Suprapubic skin (tissue), 4 donors: ENCODE measurements at places on chromosomes 13 and 19.

- DNase-seq = no peak
Observed at GRCh38 chr13:47519626-47520025, 481.4 kb downstream of the SUCLA2 start.

DNA sequence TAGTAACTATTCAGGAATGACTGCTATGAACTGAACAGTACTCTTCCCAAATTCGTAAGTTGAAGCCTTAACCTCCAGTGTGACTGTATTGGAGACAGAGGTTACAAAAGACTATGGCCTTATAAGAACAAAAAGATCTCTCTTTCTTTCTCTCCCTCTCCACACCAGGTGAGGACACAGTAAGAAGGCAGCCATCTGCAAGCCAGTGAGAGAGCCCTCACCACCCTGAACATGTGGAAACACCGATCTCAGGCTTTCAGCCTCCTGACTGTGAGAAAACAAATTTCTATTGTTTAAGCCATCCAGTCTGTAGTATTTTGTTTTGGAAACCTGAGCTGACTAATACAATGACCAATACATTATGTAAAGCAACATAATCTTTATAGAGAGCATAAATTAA, 888.9 kb downstream of the SLITRK1 start:
- DNase-seq = no peak

- no peak for DNase-seq
Observed at GRCh38 chr13:44493213-44493812, 82.8 kb downstream of the TSC22D1 start.

DNA sequence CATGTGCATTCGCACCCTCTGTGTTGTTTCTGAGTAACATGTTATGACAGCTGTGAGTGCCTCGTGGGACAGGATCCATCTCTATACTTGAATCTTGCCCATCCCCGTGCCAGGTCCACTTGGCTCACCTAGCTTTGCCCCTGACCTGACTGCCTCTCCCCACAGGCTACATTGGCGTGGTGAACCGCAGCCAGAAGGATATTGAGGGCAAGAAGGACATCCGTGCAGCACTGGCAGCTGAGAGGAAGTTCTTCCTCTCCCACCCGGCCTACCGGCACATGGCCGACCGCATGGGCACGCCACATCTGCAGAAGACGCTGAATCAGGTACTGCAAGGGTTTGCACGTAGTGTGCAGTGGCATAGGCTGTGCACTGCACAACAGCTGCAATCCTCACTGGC, 53.2 kb downstream of the TMED1 start:
- DNase-seq = no peak

DNA sequence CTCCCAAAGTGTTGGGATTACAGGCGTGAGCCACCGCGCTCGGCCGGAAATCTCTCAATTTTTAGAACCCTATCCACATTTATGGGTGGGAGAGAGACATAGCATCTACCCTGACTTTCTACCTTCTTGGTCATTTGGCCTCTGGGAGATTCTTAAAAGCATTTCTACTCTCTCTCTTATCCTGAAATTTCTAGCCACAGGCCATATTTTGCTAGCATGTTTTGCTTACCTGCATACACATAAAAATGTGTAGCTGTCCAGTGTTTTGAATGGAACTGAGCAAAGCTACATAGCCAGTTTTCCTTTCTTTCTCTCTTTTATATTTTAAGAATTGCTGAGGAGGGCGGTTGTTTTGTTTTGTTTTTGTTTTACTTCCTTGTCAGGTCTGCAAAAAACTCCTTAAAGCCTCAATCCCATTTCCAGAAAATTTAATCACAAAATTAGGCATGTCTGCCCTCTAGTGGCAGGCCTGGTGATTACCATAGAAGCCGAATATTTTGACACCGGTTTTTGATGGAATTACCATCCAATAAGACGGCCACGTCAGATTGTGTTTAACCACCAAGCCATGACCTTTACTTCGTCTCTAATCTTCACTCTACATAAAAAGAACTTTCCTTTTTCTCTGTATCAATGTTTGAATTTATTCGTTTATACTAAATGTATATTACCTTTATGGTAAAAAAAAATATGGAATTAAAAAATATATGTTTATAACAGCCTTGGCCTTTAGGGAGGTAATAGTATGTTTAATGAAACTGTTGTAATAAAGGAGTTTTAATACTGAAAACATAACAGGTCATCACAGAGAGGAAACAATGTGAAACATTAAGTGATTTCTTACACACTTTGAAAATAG, 34.4 kb upstream of the OXGR1 start:
- peak; percentile 81 for DNase-seq

GRCh38 chr13:110433014-110433413, 125.9 kb downstream of the COL4A2 start:
- no peak for DNase-seq

DNA sequence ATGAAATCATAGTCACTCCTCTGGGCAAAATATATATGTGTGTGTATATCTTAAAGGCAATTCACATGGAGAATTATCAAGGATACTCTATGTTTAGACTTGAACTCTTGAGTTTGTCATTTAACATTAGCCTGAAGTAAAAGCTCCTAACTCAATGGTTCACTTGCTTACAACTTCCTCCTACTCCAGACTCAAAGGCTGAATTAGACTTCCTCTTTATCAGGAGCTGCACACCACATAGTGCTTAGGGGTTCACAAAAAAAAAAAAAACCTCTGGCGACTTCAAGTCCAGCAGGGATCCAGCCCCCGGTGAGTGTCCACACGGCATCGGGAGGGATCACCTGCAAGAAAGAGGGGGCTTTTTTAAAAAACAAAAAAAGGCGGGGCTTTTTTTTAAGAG, 68.2 kb upstream of the LSM14A start:
- no peak for DNase-seq

DNA sequence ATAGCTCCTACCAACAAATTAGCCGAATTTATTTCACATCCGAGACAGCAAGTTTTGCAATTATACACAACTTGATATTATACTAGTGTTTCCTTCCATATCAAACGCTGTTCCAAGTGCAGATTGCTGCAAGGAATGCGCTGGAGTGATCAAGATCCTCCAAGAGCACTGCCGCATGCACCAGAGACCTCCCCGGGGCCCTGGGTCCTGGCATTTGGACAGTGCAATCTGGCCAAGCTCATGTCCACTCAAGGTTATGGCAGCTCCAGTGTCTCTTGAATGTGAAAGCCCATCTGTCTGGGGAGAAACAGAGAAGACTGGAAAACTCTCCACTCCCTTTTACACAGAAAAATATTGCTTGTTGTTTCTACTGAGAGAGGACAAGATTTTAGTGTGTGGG, 111.9 kb downstream of the HSPH1 start:
- peak; percentile 41 for DNase-seq

DNA sequence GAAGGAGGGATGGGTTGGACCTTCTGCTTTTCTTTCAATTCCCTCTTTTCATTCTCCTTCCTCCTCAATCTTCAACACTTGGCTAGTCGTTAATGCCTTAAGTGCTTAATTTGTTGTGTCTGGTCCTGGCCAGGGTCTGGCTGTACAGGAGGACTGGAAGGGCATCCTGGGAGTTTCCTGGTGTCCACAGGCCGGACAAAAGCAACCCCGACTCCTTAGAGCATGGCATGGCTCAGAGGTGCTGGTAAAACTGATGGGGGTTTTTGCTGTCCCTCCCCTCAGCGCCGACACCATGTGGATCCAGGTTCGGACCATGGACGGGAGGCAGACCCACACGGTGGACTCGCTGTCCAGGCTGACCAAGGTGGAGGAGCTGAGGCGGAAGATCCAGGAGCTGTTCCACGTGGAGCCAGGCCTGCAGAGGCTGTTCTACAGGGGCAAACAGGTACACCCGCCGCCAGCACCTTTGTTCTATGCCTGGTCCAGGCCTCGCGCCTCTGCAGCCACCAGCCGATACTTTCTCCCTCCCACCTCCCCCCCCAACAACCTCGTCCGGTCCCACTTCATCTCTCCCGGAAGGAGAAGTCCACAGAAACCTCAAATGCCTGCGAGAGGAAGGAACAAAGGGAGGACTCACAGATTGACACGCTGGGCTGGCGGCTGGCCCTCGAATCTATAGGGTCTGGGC, 1.4 kb downstream of the UHRF1 start:
- DNase-seq = no peak

DNA sequence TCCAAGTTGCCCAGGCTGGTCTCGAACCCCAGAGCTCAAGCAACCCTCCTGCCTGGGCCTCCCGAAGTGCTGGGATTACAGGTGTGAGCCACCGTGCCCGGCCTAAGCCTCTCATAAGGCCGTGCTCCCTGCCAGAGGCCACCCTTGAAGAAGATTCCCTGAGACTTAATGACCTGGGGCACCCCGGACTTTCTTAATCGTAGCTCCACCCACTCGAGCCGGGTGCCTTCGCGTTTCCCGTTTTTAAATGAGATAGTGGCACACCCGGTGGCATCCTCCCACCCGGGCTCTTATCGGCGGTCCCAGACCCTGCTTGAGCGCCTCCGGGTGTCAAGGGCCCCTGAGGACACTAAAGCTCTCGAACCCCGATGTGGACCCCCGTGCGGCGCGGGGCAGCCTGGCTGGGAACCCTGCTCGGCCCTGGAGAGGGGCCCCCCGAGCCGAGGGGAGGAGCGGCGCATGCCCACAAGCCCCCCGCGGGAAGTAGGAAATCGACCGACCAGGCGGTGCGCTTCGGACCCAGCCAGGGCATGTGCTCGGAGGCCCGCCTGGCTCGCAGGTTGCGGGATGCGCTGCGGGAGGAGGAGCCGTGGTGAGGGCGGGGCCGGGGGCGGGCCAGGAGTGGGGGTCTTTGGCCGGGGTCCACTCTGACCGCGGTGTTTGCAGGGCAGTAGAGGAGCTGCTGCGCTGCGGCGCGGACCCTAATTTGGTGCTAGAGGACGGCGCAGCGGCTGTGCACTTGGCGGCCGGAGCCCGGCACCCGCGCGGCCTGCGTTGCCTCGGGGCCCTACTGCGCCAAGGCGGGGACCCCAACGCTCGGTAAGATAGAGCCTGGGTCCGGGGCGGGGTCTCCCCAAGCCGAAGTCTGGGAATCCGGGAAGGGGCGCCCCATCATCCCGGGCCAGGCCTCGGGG, at the start of gene ANKLE1:
Gene ANKLE1 (plus strand): TSS at position 511 of the 914 bp plus-strand sequence. CDS start 20 bp downstream, at position 531.
- DNase-seq = no peak

DNA sequence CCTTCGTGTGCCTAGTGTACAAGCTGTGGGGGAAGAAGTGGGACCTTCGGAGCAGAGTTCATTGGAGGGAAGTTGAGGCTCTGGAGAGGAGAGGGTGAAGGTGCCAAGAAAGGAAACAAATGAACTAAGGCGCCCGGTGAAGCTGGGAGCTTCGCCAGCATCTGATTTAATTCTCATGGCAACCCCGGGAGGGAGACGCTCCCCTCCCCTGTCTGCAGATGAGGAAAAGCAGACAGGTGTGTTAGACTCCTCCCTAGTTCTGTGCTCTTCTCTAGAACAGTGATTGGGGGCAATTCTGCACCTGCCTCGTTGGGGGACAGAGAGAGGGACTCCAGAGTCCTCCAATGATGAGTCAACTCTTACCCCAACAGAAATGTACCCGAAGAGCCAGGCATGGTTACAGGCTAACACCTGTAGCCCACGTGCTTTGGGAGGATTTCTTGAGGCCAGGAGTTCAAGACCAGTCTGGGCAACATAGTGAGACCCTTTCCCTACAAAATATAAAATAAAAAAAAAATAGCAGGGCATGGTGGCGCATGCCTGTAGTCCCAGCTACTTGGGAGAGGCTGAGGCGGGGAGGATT, 4.2 kb downstream of the SSC5D start:
- no peak for DNase-seq

- DNase-seq = no peak
Observed at GRCh38 chr13:100130930-100131511, 42.1 kb downstream of the PCCA start.

GRCh38 chr19:54319049-54319448, 6.1 kb upstream of the LILRA5 start:
- DNase-seq = no peak

DNA sequence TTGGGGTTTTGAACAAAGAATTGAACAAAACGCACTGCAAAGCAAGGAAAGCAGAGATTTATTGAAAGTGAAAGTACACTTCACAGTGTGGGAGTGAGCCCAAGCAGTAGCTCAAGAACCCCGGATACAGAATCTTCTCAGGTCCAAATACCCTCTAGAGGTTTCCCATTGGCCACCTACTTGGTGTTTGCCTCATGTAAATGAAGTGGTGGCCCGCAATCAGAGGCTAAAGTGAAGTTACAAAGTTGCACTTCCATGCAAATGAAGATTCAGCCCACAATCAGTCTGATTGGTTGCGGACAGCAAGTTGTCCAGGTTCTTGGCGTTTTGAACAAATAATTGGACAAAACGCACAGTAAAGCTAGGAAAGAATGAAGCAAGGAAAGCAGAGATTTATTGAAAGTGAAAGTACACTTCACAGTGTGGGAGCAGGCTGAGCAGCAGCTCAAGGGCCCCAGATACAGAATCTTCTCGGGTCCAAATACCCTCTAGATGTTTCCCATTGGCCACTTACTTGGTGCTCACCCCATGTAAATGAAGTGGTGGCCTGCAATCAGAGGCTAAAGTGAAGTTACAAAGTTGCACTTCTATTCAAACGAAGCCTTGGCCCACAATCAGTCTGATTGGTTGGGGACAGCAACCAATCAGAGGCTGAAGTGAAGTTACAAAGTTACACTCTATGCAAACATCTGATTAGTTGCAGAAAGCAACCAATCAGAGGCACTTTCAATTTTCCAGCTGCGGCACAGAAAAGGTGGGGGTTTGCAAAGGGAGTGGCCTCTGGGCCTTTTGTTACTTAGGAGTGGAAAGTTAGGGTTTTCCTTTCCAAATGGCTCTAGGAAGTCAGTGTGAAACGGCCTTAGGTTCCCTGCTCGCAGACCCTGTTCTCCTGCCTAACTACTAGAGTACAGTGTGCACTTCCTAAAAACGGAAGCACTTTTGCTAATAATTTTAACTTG, 4.8 kb upstream of the TM9SF2 start:
- DNase-seq = peak; percentile 80

DNA sequence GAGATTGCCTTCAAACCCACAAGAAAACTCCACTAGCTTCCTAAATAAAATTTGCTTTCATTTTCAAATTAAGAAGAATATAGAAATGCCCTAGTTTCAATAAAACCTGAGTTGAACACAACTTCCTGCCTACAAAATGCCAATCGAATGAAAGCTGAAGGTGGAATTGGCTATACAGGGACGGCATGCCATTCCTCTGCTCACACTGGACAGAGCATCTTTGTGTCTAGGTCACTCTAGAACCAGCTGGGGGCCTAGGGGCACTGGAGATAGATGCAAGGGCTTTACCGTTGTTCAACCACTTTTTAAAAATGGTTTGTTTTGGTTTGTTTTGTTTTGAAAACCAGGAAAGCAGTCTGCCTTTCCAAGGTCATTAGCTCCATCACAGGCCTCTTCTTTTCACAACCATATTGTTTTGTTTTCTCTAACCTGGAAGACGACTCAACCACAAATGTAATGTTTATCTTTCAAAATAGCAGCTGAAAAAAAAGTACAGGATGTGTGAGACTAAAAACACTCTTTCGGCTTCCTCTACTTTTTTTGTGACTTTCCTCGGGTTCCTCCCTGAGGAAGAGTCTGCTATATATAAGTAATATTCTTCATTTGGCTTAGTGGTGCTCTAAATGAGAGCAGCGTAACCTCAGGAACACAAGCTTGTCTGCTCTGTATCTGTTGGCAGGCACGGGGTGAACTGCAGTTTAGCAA, 11.9 kb upstream of the ITM2B start:
- DNase-seq = no peak

GRCh38 chr13:19178901-19179593, 2.6 kb downstream of the TUBA3C start:
- peak; percentile 22 for DNase-seq
